Activated CD4-positive, alpha-beta T cell treated with anti-CD3 and anti-CD28 coated beads for 4 hours (primary cell): ENCODE measurements at places on chromosomes 6 and 20.

GRCh38 chr20:3980260-3981131 lies 34.9 kb downstream of the RNF24 start:
- DNase-seq = peak; percentile 45

GRCh38 chr6:53038141-53038540 lies 27.1 kb upstream of the FBXO9 start:
- DNase-seq = no peak

- no peak for DNase-seq
These were observed 133.4 kb downstream of the RFPL4B start for GRCh38 chr6:112480553-112480952.

DNA sequence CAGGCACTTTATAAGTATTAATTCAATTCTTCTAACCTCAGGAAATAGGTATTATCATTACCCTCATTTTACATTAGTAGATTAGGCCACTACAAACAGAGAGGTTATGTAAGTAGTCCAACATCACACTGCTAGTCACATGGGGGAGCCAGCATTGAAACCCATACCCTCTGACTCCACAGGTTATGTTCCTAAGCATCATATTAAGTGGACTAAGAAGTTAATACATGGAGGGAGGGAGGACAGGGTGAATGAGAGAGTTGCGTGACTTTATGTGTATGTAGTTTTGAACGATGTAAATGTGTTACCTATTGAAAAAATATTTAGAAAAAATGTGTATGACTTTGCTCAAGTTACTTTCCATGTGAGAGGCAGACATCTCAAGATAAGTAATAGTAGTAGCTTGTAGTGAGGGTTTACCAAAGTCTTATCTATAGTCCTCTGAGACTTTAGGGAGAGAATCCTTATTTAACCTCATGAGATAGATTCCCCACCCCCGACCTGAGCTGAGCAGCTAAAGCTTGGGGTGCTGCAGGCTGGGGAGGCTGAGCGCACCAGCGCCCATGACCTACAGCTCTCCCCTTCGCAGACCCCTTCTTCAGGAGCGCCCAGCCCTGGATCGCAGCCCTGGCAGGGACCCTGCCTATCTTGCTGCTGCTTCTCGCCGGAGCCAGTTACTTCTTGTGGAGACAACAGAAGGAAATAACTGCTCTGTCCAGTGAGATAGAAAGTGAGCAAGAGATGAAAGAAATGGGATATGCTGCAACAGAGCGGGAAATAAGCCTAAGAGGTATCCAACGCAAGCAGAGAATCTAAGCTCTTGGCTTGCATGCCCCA lies 7.5 kb downstream of the BTN3A2 start:
- DNase-seq = no peak

DNA sequence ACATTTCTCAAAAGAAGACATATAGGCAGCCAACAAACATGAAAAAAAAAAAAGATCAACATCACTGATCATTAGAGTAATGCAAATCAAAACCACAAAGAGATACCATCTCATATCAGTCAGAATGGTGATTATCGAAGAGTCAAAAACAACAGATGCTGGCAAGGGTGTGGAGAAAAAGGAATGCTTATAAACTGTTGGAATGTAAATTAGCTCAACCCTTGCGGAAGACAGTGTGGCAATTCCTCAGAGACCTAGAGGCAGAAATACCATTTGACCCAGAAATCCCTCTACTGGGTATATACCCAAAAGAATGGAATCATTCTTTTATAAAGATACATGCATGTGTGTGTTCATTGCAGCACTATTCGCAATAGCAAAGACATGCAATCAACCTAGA lies 303.8 kb upstream of the THEMIS start:
- no peak for DNase-seq
